ENCODE measurements at places on chromosomes 3 and 15.

GRCh38 chr3:54857343-54857742, 70.5 kb downstream of the LRTM1 start:
- no peak for DNase-seq

GRCh38 chr3:50324351-50325112, 2.0 kb upstream of the HYAL2 start:
- peak; percentile 86 for DNase-seq

- DNase-seq: no peak
These were observed 73.4 kb downstream of the NUP210 start for GRCh38 chr3:13346481-13347389.

DNA sequence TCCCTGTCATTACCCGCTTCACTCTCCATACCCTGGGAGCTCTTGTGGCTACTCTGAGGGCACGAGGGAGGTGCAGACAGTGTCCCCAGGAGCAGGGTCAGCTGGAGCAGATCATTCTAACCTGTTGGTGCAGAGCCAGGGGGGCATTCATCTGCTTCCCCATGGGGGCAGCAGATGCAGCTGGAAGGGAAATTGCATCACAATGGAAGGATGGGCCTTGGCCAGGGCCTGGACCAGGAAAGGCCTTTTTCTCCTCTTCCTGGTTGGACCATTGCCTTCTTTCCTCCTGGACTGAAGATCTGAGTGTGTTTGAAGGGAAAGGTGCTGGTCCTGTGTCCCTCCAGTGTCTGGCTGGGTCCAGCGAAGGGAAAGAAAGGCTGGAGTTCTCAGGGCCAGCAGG, 55.7 kb downstream of the EPHB1 start:
- DNase-seq: no peak
